Muscle of leg (tissue), 16 donors: ENCODE measurements at places on chromosomes 5 and 9. TPM values are rescaled to one million over a fixed set of nuclear protein-coding genes. Genes with fewer than 3 reads are reported as not detected.
A peak's percentile ranks its signal among the peaks of the same experiment; 100 is the strongest.

GPSM1 gene
- 27.1 TPM for polyA plus RNA-seq

- peaks cover 42% of the 10 kb centered on the region for H3K27me3 ChIP-seq
- DNase-seq = peak; percentile 55
- H3K4me3 ChIP-seq = no peak overlapping the region
- H3K4me1 ChIP-seq = peaks cover 9% of the 10 kb centered on the region
Measured at GRCh38 chr9:135343837-135344522, 135.6 kb upstream of the PPP1R26 start.

C5orf52 gene
- polyA plus RNA-seq = not detected

DNA sequence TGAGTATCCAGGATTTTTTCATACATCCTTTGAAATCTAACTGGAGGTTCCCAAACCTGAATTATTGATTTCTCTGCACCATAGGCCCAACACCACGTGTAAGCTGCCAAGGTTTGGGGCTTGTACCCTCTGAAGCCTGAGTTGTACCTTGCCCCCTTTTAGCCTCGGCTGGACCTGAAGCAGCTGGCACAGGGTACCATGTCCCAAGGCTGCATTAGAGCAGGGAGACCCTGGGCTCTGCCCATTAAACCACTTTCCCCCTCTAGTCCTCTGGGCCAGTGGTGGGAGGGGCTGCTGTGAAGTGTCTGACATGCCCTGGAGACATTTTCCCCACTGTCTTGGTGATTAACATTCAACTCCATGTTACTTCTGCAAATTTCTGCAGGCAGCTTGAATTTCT is 532.9 kb upstream of the NUDT12 start:
- DNase-seq = no peak
- no peaks in the 10 kb centered on the region for H3K36me3 ChIP-seq
- no peaks in the 10 kb centered on the region for H3K27me3 ChIP-seq
- no peak overlapping the region for H3K4me3 ChIP-seq
- H3K27ac ChIP-seq = no peak overlapping the region

- H3K4me3 ChIP-seq = no peak overlapping the region
- H3K27me3 ChIP-seq = no peaks in the 10 kb centered on the region
- H3K4me1 ChIP-seq = no peaks in the 10 kb centered on the region
- no peak for DNase-seq
Measured at GRCh38 chr9:6382681-6383080, 30.3 kb upstream of the UHRF2 start.

- H3K27ac ChIP-seq = no peak overlapping the region
- no peaks in the 10 kb centered on the region for H3K36me3 ChIP-seq
- H3K27me3 ChIP-seq = no peaks in the 10 kb centered on the region
- no peak overlapping the region for H3K4me3 ChIP-seq
- no peaks in the 10 kb centered on the region for H3K4me1 ChIP-seq
Measured at GRCh38 chr5:164722702-164723101, 1217.3 kb downstream of the MAT2B start.

DNA sequence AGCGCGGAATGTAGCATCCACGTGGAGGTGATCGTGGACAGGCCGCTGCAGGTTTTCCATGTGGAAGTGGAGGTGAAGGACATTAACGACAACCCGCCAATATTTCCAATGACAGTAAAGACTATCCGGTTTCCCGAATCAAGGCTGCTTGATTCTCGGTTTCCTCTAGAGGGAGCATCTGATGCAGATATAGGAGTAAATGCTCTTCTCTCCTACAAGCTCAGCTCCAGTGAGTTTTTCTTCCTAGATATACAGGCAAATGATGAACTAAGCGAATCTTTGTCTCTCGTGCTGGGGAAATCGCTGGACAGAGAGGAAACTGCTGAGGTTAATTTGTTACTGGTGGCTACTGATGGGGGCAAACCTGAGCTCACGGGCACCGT is 598 bp downstream of the PCDHA2 start:
- H3K36me3 ChIP-seq = no peaks in the 10 kb centered on the region
- no peaks in the 10 kb centered on the region for H3K4me1 ChIP-seq
- DNase-seq = no peak
- peaks cover 2% of the 10 kb centered on the region for H3K27me3 ChIP-seq
- H3K27ac ChIP-seq = no peak overlapping the region

CCDC112 gene
- 11.5 TPM for polyA plus RNA-seq

- H3K4me3 ChIP-seq = no peak overlapping the region
- no peaks in the 10 kb centered on the region for H3K27me3 ChIP-seq
- peaks cover 2% of the 10 kb centered on the region for H3K4me1 ChIP-seq
- H3K27ac ChIP-seq = no peak overlapping the region
- peak; percentile 58 for DNase-seq
Measured at GRCh38 chr9:82554381-82554780, 508.6 kb downstream of the RASEF start.

ELOVL7 gene
- 0.95 TPM for polyA plus RNA-seq

- peaks cover 5% of the 10 kb centered on the region for H3K27me3 ChIP-seq
- H3K4me3 ChIP-seq = no peak overlapping the region
- no peak overlapping the region for H3K27ac ChIP-seq
- no peaks in the 10 kb centered on the region for H3K36me3 ChIP-seq
- H3K4me1 ChIP-seq = no peaks in the 10 kb centered on the region
Measured at GRCh38 chr9:126171641-126172040, 155.0 kb upstream of the MVB12B start.

GRCh38 chr9:18976221-18976708 is 56.7 kb downstream of the SAXO1 start:
- no peak for DNase-seq
- H3K36me3 ChIP-seq = no peaks in the 10 kb centered on the region
- no peaks in the 10 kb centered on the region for H3K27me3 ChIP-seq
- no peak overlapping the region for H3K27ac ChIP-seq
- H3K4me1 ChIP-seq = peaks cover 4% of the 10 kb centered on the region

DNA sequence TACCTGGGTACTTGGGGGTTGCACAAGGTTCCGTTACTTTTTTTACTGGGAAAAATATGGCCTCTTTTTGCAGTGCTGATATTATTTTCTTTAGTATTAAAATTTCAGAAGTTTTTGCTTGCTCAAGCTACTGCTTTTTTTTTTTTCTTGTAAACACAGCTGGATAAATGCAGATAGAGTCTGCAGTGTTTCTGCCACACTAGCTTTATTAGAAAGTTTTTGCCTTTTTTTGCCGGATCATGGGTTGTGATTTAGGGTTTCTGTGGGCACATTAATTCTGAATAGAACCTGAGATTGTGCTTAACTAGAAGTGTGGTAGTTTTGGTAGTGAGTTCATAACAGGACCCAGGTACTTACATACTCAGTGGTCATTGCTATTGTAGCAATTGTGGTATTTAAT is 19.9 kb downstream of the KIAA1958 start:
- no peaks in the 10 kb centered on the region for H3K4me1 ChIP-seq
- no peak overlapping the region for H3K27ac ChIP-seq
- H3K27me3 ChIP-seq = no peaks in the 10 kb centered on the region

- peaks cover 4% of the 10 kb centered on the region for H3K36me3 ChIP-seq
- H3K27ac ChIP-seq = no peak overlapping the region
- peaks cover 14% of the 10 kb centered on the region for H3K4me1 ChIP-seq
- H3K27me3 ChIP-seq = no peaks in the 10 kb centered on the region
- DNase-seq = no peak
Measured at GRCh38 chr9:94771096-94771495, 44.6 kb downstream of the AOPEP start.

ANKRD33B gene
- polyA plus RNA-seq = 1.8 TPM

SLC30A5 gene
- polyA plus RNA-seq = 41.0 TPM

DNA sequence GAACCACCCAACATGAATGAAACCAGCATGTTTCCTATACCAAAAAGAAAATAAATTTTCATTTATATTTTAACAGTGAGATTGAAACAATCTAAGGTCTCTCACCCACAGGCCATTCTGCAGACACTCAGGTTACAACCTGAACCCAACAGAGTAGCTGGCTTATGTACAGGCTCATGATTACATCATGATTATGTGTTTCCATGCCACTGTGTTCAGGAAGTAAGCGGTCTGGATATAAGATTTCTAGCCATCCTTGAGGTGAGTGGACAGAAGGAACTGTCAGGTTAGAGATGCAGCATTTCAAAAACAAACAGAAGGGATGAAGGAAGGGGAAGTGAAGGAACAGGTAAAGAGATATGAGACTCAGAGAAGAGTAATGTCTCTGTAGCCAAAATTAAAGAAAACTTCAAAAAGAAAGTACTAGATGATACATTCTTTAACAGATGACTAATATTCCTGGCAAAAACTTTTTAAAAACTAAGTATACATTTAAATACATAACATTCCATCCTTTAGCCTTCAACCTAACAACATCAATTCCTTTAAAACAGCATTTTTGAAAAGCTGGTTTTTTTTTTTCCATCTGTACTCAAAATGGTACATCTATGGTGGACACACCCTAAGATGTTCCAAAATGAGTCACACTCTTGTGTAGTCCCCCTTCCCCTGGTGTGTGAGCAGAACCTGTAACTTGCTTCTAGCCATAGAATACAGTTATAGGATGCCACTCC is 119.8 kb downstream of the LPAR1 start:
- H3K4me3 ChIP-seq = no peak overlapping the region
- H3K36me3 ChIP-seq = no peaks in the 10 kb centered on the region
- DNase-seq = peak; percentile 33

WWC1 gene
- polyA plus RNA-seq = 1.5 TPM

- H3K36me3 ChIP-seq = peaks cover 22% of the 10 kb centered on the region
- DNase-seq = no peak
- H3K4me1 ChIP-seq = peaks cover 18% of the 10 kb centered on the region
- no peak overlapping the region for H3K27ac ChIP-seq
- no peaks in the 10 kb centered on the region for H3K27me3 ChIP-seq
Measured at GRCh38 chr5:179700401-179700918, 1.7 kb downstream of the CANX start.
